ENCODE measurements at places on chromosomes 3 and 15.

- no peak for DNase-seq
Measured at GRCh38 chr3:21049334-21050062, 701.5 kb downstream of the ZNF385D start.

- no peak for DNase-seq
Measured at GRCh38 chr15:92005154-92005553, 151.6 kb downstream of the SLCO3A1 start.

- peak; percentile 51 for DNase-seq
Measured at GRCh38 chr3:14222900-14223594, 44.4 kb downstream of the LSM3 start.

DNA sequence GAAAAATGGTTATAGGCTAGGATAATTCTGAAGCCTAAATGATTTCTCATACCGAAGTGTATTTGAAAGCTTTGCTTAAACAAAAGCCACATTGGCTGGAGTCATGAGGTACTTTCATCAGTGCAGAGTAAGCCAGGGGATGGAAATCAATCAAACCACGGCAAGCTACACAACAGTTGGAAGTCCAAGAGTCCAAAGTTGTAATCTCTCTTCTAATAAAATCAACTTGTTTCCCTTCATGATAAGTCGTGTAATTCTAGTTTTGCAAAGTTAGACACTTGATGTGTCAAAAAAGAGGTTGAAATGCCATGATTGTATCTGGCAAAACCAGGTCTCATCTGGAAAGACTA lies 250.5 kb upstream of the VEPH1 start:
- DNase-seq = no peak

DNA sequence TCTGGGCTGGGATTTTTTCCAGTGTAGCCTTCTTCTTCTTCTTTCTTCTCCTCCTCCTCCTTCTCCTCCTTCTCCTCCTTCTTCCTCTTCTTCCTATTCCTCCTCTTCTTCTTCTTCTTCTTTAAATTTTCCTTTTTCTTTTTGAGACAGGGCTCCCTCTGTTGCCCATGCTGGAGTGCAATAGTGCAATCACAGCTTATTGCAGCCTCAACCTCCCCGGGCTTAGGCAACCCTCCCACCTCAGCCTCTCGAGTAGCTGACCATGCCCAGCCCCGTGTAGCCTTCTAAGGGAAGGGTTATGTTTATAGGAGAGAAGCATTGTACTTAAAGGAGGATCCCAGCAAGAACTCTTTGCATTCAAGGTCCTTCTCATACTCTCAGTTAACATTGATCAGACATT lies 24.0 kb upstream of the MYO1E start:
- DNase-seq = no peak

DNA sequence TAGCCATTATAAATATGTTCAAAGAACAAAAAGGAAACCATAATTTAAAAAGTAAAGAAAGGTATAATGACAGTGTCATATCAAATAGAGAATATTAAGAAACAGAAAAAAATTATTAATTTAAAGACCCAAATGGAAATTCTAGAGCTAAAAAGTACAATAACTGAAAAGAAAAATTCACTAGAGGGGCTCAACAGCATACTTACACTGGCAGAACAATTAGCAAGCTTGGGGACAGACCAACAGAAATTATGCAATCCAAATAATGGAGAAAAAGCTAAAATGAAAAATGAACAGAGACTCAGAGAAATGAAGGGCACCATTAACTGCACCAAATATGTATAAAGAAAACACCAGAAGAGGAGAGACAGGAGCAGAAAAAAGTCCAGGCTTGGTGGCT lies 13.7 kb downstream of the SPCS1 start:
- no peak for DNase-seq

GRCh38 chr15:91113030-91113429 lies 13.0 kb downstream of the SV2B start:
- no peak for DNase-seq

DNA sequence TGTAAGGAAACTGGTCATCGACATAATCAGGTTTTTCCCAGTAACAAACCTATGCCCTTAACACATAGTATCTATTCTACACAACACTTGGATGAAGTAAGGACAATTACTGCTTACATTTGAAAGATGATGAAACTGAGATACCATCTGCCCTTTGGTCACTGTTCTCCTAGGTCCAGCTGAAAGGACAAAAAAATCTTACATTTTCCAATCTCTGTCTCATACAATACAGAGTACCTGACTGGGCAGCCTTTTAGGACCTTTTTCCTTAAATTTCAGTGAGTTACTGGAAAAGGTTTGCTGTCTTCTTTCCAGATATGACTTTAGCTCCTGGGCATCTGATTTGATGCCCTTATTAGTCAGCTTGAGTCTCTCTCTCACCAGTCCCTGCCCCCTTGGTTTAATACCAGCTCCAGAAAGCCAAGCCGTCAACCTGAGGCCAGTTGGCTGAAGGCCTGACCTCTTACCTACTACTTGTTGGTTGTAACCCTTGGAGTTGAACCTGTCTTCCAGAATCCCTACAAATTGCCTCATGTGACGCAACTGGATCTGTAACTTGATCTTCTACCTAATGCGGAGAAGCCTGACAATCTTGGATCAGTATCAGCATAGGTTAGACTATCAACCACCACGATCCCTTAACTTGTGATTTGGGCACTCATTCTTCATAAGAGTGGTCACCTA lies 355.3 kb upstream of the ZNF385D start:
- no peak for DNase-seq

GRCh38 chr15:58977887-58978286 lies 9.6 kb upstream of the RNF111 start:
- DNase-seq = no peak

- no peak for DNase-seq
Measured at GRCh38 chr15:96670389-96670788, 339.9 kb downstream of the NR2F2 start.

- peak; percentile 15 for DNase-seq
Measured at GRCh38 chr3:74515451-74515850, 99.0 kb downstream of the CNTN3 start.

DNA sequence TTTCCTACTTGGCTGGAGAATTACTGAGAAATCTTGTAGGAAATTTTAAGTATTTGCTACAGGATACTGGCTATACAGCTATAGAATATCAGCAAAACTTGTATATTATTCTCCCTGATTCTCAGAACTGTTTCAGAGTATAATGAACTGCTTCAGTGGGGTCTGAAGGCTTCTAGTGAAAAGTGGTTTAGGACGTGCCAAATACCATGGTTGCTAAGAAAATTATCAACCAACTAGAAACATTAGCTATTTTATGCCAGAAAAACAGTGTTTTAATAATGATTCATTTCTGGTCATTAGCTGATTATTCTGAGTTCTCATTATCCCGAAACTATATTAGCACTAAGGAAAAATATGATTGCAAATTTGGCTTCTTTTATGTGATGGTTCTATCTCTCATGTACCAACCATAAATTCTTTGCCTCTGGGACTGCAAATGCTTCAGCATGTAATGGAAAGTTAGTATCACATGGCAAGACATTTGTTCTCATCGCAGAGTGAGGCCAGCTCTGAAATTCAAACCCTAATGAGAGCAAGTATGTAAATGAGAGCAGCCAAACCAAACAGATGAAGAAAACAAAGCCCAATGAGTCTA lies 11.0 kb upstream of the TSC22D2 start:
- DNase-seq = no peak

DNA sequence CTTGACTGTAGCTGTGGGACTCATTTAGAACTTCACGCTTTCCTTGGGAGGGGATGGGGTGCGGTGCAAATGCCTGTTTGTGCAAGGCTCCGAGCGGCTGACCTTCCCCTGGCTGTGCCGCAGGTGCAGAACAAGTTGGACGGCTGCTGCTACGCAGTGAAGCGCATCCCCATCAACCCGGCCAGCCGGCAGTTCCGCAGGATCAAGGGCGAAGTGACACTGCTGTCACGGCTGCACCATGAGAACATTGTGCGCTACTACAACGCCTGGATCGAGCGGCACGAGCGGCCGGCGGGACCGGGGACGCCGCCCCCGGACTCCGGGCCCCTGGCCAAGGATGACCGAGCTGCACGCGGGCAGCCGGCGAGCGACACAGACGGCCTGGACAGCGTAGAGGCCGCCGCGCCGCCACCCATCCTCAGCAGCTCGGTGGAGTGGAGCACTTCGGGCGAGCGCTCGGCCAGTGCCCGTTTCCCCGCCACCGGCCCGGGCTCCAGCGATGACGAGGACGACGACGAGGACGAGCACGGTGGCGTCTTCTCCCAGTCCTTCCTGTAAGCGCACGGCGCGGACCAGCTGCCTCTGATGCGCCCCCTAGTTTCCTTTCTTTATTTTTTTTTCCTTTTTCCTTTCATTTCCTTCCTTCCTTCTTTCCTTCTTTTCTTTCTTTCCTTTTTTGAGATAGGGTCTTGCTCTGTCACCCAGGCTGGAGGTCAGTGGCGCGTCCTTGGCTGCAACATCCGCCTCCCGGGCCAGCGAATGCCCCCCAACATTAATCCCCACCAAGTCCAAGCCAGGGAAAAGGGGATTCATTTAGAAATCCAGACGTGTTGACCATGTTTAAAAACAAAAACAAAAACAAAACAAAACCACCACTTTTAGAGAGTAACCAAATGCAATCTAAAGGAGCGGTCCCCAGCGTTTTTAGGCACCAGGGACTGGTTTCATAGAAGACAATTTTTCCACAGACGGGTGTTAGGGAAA lies 42.7 kb downstream of the EIF2AK4 start:
- DNase-seq = peak; percentile 64

- no peak for DNase-seq
Measured at GRCh38 chr3:143140550-143140949, 21.0 kb downstream of the CHST2 start.

DNA sequence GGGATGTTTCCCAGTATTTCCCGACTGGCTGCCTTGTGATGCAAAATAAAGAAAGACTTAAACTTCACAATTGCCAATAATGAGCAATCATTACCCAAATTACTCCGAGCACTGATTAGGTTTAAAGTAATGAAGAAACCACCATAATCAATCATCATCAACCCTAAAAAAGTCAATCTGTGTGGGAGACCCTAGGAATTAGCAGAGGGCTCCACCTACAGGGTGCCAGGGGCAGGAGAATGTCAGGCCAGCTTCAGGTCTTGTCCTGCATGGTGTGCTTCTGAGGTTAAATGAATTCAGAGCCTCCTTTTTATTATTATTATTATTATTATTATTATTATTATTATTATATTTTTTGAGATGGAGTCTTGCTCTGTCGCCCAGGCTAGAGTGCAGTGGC lies 478.0 kb upstream of the ARRDC4 start:
- no peak for DNase-seq

DNA sequence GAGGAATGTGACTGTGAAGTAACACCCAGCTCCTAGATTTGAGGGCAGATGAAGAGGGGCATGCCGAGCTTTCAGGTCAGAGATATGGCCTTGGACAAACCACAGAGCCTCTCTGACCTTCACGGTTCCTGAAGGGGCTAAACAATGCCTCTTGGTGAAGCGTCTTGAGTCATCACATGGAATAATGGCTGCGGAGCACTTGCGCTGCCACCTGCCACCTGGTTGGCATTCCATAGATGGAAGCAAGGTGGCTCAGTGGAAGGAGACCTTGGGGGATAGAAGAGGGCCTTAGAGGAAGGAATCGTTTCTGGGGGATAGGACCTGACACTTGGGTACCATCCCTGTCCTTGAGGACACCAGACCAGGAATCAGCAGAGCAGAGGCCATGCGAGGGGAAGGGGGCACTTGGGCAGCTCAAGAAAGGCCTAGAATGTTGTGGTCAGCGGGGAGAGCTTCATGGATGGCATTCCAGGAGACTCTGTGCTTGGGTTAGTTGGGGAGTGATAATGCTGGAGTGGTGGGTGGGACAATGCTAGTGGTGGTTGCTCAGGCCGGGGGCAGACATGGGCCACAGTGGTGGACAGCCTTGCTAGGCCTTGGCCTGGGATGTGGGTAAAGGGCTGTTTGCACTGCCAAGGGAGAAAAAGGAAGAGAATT lies 12.6 kb downstream of the MRAS start:
- no peak for DNase-seq

GRCh38 chr15:46956456-46956855 lies 760.8 kb upstream of the SEMA6D start:
- no peak for DNase-seq

DNA sequence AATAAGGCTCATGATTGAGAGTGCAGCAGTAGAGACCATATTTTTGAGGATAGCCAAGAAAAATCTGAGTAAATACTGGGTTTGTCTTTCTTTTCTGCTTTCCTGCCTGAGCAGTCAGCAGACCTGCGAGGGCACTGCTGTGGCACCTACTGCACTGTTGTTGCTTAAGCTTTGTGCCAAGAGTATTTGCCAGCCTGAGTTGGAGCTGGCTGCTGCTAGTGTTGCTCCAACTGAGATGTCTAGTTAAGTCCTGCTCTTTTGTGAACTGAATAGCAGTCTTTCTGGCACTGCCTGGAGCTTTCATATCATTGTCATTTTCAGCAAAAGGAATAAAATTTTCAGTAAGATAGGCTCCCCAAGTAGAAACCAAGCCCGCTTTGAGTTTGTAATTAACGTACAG lies 214.5 kb upstream of the P2RY1 start:
- DNase-seq = no peak

DNA sequence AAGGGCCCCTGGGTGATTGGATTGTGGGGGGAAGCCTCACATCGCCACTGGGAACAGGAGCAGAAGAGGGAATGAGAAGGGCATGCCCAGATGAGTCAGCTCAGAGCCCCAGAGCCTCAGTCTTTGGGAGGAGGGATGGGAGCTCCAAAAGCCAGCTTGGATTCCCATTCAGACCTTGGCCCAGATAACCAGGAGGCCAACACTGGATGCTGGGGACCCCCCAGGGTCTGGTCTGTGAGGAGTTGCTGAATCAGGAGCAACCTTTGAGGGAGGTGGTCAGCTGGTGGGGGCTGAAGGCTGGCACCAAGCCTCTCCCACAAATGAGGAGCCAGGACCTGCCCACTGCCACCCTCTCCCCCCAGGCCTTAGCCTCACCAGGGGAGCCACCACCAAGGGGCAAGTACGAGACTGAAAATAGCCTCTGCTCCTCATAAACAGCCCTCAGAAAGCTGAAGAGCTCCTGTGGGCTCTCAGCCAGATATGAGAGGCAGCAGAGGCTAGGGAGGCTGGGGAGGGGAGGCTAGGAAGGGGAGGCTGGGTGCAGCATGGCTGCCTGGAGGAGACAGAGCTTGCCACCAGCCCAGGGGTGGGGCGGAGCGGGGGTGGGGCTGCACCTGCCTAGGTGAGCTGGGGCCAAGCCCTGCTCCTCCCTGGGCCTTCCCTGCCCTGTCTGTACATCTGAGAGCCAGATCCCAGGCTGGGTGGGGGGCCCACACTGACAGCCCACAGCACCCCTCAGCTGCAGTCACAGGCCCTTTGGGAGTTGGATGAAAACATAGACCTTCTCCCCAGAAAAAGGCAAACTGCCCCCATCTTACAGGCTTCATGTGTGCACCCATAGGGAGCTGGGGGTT lies 99.8 kb downstream of the SEC22A start:
- no peak for DNase-seq

DNA sequence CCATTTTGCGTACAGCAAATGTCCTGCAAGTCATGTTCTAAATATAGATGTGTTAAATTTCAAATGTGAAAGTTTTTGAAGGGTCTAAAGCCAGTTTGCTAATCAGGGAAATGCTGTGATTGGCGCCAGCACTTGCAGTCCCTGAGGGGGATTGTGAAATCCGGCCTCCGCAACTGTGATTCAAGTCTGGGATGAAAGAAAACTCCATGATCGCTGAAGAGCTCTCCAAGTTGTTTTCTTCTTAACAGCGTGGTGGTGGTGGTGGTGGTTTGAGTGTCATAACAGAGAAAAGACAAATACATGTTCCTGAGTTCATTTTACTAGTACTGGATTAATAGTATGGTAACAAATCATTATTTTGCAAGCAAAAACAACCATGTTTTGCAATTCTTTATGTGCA lies 51.8 kb downstream of the MITF start:
- peak; percentile 76 for DNase-seq

- DNase-seq = peak; percentile 87
Measured at GRCh38 chr15:69253156-69253555, 45.6 kb upstream of the PAQR5 start.

- no peak for DNase-seq
Measured at GRCh38 chr15:95142531-95142930, 911.2 kb downstream of the MCTP2 start.

All from fibroblast of skin of right quadriceps (primary cell).